Neural crest cell (in vitro differentiated cells): ENCODE measurements at places on chromosomes 11 and 22.

- DNase-seq, result no peak
Measured at GRCh38 chr11:84136926-84137325, 850.8 kb upstream of the CCDC90B start.

DNA sequence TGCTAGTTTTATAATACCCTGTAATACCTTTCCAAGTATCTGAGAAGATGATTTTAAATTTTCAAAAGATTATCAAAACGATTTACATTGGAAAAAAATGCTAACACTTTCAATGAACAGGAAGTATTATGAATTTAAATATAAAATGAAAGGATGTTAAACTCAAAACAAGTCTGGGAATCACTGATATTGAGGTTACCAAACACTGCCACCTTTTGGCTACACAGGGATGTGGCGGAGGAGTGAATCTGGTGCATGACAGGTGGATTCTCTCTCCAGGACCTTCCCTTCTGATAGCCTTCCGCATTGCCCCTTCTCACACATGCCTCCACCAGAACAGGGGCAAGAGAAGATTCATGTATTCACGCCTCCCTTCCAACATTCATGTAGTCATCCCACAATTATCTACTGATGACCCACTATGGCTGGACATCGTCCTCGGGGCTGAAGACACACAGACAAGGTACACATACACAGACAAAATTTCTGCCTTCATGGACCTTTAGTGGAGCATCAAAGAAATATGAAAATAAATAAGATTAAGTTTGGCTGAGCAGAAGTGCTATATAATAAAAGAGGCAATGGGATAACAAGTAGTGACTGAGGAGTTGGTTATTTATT, 34.7 kb downstream of the ATG16L2 start:
- DNase-seq, result no peak

GRCh38 chr11:76147106-76147740, 59.1 kb downstream of the WNT11 start:
- no peak for DNase-seq

DNA sequence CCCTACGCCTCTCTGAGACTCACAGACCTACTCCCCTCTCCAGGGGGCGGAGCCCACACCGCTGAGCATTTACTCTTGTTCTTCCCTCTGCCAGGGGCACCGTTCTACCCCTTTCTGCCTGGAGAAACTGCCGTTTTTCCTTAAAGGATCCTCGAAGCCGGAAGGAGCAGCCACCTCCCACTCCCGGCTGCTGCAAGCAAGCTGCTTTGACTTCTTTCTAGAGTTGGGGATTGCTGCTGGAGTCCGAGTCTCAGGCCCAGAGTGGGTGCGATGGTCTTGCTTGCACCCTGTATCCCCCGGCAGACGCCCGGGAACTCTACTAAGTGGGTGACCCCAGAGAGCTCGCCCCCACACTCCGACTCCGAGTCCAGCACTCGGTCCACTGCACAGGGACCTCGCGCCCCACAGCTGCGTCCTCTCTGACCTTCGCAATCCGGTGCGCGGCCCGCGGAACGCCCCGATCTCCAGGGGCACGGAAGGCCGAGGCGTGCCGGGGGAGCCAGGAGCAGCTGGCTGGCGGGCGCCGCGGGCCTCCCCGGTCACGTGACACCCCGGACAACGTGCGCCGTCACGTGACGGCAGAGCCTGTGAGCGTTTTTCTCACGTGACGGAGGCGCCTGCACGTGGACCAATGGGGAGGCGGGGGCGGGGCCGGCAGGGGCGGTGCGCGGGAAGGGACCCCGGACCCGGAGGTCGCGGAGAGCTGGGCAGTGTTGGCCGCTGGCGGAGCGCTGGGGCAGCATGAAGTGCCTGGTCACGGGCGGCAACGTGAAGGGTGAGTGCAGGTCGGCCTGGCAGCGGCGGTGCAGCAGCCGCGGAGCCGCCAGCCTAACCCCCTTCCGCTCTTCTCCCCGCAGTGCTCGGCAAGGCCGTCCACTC, at the start of gene RAD9A:
Gene RAD9A (plus strand): TSS at position 683 of the 879 bp plus-strand sequence. CDS start 59 bp downstream, at position 742.
- DNase-seq, result peak; percentile 85

DNA sequence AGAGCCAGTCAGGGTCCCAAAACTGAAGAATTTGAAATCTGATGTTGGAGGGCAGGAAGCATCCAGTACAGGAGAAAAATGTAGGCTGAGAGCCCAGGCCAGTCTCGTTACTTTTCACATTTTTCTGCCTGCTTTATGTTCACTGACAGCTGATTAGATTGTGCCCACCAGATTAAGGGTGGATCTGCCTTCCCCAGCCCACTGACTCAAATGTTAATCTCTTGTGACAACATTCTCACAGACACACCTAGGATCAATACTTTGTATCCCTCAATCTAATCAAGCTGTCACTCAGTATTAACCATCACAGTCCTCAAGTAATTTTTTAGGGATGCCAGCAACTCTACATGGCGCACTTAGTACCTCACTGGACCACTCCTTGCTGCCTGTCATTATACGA, 1345.3 kb downstream of the FAM181B start:
- DNase-seq, result no peak

DNA sequence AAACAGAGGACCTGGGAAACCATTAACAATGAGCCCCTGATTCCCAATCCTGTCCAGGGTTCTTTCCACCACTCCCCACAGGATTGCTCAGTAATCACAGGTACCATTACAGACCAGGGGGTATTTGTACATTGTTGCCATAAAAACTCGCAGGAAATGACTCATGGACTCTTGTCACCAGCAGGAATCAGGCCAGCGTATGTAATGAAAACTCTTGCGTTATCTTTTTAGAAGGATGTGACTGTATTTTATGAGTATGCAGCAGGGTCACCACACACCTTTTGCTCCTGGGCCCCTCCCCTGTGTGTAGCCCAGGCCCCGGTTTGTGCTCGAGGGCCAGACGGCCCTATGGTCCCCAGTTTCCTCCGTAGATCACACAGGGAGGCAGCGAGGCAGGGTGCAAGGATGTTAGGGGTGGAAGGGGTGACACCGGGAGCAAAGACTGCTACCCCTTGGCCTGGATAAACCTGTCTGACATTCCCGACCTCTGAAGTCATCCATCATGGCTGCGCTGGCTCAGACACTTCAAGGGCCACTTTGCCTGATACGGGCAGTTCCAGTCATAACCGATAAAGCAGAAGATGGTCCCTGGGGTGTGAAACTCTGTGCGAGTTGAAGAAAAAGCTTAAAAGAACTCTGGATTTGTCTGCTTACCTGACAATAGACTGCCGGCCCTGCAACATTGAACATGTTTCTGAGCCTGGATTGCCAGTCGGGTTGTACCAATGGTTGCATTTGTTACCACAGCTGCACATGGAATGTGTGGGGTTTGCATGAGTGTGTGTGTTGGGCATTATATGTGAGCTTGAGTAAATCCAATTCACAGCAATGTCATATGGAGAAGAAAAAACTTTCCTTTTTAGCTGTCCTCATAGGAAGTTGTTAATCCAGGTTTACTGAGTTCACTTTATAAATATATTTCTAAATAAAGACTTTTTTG, 56.9 kb downstream of the MICAL2 start:
- DNase-seq, result no peak

- DNase-seq, result no peak
Measured at GRCh38 chr11:73755670-73756069, 5.2 kb downstream of the RAB6A start.

DNA sequence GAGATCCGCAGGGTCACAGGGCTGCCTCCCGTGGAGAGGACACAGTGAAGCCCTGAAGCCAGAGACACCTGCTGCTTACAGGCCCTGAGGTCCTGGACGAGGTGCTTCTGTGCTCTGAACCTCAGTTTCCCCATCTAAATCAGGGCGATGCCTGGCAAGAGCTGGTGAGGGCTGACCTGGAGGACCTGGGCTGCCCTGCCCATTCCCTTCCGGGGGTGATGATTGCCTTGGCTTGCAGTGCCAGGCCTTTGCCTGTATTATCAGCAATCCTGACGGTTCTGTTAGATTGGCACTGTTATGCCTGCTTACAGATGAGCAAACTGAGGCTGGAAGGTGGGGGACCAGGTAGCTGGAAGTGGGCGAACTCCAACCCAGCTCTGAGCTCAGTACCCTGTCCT, 7.8 kb upstream of the GTSE1 start:
- DNase-seq, result no peak

DNA sequence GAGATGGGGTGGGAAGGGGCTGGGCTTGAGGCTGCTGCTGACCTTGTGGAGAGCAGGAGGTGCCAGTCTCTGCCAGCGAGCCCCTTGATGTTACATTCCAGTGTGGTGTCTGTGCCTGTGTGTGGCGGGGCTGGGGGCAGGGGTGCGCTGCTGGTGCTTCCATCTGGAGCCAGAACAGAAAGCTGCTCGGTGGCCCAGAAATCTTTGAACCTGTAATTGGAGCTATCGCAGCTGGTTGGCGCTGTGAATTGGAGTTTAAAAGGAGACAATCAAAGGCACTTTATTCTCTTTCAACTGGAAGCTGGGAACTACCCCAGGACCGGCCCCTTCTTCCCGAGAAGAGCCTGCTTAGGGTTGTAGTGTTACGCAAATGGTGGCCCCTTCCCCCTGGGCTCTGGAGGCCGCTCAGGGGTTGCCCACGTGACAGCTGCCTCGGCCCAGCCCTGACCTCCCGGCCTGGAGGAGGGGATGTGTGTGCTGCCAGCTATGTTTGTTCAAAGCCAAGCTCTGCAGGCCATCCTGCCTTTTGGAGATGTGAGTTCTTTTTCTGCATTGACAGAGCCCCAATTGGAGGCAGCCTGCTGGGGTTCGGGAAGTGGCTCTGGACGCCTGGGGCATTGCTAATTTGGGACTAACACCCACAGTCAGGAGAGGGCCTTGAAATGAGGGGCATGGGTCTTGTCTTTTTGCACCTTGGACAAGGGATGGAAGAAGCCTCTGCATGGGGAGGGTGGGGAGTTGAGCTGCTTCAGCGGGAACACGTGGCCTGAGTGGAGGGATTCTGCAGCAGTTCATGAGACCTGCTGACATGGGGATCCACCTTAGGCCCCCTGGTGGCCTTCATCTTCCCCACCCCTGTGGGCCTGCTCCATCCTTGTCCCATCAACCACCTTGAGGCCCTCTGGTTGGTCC, 14.0 kb upstream of the ARSA start:
- peak; percentile 65 for DNase-seq

DNA sequence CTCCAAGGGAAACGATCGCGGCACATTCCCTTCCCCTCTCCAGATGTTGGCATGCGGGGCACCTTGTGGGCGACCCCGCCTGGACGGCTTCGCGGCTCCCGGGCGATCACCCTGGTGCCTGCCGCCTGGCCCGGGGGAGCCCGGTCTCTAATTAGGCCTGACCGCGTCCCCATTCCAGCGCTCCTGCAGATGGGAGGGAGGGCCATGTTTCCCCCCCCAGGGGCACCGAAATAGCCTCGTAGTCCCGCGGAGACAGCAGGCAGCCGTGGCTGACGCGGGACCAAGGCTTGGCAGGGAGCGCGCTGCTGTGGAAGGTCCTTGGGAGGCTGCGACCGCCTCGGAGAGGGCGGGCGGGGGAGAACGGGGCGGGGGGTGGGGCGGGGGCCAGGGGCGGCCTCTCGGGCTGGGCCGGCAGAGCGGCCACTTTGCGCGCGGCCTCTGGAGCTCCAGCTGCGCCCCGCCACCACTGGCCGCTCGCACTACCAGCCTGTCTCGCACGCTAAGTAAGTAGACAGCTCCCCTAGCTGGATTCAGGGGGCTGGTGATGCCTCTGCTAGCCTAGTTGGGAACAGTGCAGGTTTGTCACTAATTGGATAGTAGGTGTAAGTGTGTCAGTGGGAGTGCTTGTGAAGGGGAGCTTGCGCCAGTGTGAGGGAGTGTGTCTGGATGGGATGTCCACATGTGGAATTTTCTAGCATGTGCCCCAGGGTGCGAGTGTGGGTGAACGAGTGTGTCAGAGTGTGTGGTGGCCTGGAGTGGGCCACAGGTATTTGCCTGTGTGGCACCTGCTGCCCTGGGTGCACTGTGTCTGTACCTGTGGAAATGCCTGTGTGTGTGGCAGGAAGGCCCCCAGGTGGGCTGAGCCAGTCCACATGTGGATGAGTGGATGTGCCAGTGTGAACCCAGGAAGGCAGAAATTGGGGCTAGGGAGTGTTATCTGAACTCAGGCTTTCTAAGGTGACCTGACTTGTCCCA, at the start of gene INSC:
Gene INSC (plus strand): TSS at position 423 of the 975 bp plus-strand sequence. CDS start 34,252 bp downstream, outside the sequence.
- DNase-seq, result peak; percentile 40

DNA sequence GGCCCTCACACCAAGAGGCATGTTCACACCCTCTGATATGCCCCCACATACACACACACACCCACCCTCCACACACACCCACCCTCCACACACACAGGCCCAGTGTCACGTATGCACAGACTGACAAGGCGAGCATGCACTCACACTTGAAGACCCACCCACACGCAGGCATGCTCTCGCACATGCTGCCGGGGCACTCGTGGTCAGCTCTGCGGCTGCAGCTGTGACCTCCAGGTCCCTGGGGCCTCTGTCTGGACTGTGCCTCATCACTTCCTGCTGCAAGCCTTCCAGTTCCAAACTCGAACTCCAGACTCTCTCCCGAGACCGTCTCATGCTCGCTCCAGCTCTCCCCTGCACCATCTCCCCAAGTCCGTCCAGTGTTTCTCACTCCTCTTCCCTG, 9.5 kb downstream of the DCHS1 start:
- no peak for DNase-seq

- DNase-seq, result no peak
Measured at GRCh38 chr22:19271856-19272535, 19.5 kb downstream of the CLTCL1 start.

- DNase-seq, result no peak
Measured at GRCh38 chr11:61062181-61062930, 39.9 kb upstream of the CD5 start.

GRCh38 chr11:48210052-48210451, 6.6 kb upstream of the OR4B1 start:
- DNase-seq, result no peak

DNA sequence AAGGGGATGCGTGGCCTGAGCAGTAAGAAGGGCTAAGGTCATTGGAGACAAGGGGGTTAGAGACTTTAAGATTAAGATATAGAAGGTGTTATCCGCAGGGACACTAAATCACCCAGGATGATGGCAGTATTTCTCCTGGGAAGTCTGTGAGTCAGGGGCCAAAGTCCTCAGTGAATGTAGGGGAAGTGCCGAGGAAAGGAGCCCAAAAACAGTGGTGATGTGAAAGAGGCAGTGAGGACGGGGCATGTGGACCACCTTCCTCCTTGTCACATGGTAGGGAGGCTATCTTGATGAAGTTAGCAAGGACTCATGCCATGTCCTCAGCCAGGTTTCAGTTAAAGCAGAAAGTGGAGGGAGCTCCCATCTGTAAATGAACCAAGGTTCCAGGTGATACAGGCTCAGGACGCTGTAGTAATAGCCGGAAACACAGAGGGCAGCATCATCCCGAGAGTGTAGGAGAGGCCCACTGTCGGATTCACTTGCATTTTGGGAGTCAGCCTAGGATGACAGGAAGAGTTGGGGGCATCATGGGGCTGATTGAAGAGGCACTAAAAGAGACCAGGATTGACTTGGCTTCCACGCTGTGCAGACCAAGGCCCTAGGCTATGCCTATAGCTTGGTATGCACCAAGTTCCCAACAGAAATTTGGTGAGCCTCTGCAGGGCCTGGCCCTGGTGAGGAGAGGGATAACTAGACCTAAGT, 33.5 kb downstream of the WEE1 start:
- no peak for DNase-seq

DNA sequence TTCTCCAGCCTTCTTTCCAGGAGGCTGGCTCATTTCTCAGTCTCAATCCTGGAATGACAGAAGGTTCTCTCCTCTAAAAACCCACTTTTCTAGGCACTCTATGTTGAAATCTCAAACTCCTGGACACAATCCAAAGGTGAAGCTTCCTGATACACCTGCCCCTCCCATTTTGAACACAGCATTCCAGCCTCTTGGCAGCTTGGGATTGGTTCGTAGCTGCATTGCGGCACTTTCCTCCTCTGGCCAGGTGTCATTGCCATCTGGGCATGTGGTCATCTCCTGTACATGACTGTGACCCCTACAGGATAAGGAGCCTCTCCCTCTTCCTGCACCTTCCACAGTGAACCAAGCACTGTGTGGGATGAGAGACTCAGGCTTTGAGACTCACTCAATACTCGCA, 230.2 kb upstream of the B3GAT1 start:
- DNase-seq, result no peak
